ENCODE measurements at places on chromosomes 12 and 14. TPM values are rescaled to one million over a fixed set of nuclear protein-coding genes. Genes with fewer than 3 reads are reported as not detected.

Gene KRT75
- not detected for total RNA-seq

Gene MAP3K9
- 0.88 TPM for total RNA-seq

Gene OTX2
- not detected for total RNA-seq

Gene EPYC
- total RNA-seq, result not detected

Gene ULK1
- 23.9 TPM for total RNA-seq

Gene SMIM41
- 1.0 TPM for total RNA-seq

Gene DTX1
- total RNA-seq, result under 0.01 TPM

Gene HOXC13
- total RNA-seq, result under 0.01 TPM
